Karpas-422 (cell line): ENCODE measurements at places on chromosomes 11 and 22. TPM values are rescaled to one million over a fixed set of nuclear protein-coding genes. Genes with fewer than 3 reads are reported as not detected.

DNA sequence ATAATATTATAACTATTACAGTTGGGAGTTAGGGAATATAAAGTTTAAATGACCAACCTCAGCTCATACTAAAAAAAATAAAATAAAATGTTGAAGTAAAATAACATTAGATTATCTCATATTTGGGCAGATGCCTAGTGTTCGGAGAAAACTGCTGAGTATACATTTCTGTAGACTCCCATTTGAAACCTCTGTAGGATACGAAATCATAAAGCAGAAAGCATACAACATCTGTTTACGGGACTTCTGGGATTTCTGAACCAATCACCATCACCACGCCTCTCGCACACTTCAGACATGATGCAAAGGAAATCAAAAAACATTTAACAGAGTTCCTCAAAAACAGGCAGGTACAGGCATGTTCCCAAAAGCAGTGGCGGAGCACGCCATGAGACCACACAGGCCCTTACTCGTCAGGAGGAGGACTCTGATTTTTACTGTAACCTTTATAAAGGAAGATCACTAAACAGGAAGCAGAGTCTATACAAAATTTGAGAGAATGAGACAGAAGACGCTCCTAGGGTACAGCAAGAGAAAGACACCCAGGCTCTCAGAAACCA, 8.6 kb downstream of the ZNF195 start:
- H3K27ac ChIP-seq, result no peak overlapping the region
- peak; percentile 2 for DNase-seq
- no peaks in the 10 kb centered on the region for H3K4me1 ChIP-seq
- H3K4me3 ChIP-seq, result no peak overlapping the region
- H3K27me3 ChIP-seq, result no peaks in the 10 kb centered on the region
- peaks cover 97% of the 10 kb centered on the region for H3K36me3 ChIP-seq

- no peaks in the 10 kb centered on the region for H3K4me1 ChIP-seq
- no peaks in the 10 kb centered on the region for H3K36me3 ChIP-seq
- H3K27me3 ChIP-seq, result no peaks in the 10 kb centered on the region
- H3K27ac ChIP-seq, result no peak overlapping the region
These were observed 47.1 kb downstream of the BMAL1 start for GRCh38 chr11:13324709-13325108.

- H3K4me3 ChIP-seq, result no peak overlapping the region
- no peak overlapping the region for H3K27ac ChIP-seq
- no peaks in the 10 kb centered on the region for H3K4me1 ChIP-seq
These were observed 28.5 kb downstream of the AASDHPPT start for GRCh38 chr11:106105986-106106385.

- no peak for DNase-seq
- H3K36me3 ChIP-seq, result no peaks in the 10 kb centered on the region
- no peak overlapping the region for H3K4me3 ChIP-seq
- no peaks in the 10 kb centered on the region for H3K27me3 ChIP-seq
These were observed 25.4 kb downstream of the ARFGAP3 start for GRCh38 chr22:42831712-42832111.

- H3K27ac ChIP-seq, result no peak overlapping the region
- peak; percentile 83 for DNase-seq
- H3K27me3 ChIP-seq, result no peaks in the 10 kb centered on the region
- H3K4me3 ChIP-seq, result 0 out of 2 replicates have a peak overlapping the region, but pooled peaks have one; percentile 5
- H3K36me3 ChIP-seq, result no peaks in the 10 kb centered on the region
These were observed 2.0 kb downstream of the MRGPRF start for GRCh38 chr11:69010964-69011623.

DNA sequence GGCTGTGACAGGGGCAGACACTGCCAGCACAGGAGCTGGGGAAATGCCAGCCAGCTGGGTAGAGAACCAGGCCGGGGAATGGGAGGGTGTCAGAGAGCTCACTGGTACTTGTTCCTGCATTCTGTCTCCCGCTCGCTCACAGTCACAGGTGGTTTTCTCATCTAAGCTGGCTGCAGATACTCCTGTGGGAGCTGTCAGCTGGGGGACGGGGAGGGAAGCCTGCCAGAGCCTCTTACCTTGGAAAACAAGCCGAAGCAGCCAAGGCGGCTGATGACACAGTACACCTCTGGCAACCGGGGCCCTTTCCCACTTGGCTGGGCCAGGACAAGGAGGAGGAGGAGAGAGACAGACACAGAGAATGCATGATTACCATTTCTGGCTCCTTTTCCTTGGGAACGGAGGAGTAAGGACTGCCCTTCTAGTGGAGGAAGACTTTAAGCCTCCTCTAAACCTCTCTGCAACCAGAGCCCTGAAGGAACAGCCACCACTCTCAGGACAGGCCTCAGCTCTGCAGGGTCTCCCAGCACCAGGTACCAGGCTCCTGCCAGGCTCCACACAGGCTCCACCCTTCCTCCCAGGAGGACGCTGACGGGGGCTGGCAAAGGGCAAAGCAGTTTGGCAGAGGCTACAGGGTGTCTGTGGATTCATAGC, 25.1 kb downstream of the RPL27A start:
- H3K4me3 ChIP-seq, result no peak overlapping the region
- peaks cover 6% of the 10 kb centered on the region; the same call in 1 of the 2 replicates for H3K4me1 ChIP-seq
- no peaks in the 10 kb centered on the region for H3K27me3 ChIP-seq
- no peak overlapping the region for H3K27ac ChIP-seq

DNA sequence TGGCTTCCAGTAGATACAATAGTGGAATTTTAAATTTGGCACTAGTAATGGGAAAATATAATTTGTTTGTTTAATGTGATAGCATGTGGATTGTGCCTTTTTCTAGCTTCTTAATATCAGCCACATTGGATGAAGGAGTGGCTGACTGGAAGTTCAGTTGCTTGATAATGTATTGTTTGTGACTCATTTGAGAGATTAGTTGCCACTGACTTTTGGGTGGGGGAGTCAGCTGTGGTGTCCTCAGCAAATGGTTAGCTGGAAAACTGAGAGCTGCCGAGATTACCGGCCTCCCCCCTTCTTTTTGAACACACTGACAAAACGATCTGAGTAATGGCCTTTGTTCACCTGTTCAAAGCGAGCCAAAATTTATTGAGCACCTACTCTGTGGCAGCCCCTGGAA, 5.5 kb downstream of the JAM3 start:
- H3K27ac ChIP-seq, result no peak overlapping the region
- no peaks in the 10 kb centered on the region for H3K27me3 ChIP-seq
- peaks cover 41% of the 10 kb centered on the region for H3K4me1 ChIP-seq
- no peaks in the 10 kb centered on the region for H3K36me3 ChIP-seq

The MMP13 gene
- total RNA-seq, result not detected in 2 replicates

The C11orf97 gene
- not detected in 2 replicates for total RNA-seq

The CCDC81 gene
- 1.2 and 1.6 TPM in 2 replicates for total RNA-seq

The SCUBE1 gene
- total RNA-seq, result not detected in 2 replicates
